Heart right ventricle (tissue), 16 donors: ENCODE measurements at places on chromosomes 1 and 21. TPM values are rescaled to one million over a fixed set of nuclear protein-coding genes. Genes with fewer than 3 reads are reported as not detected.

Gene FAM151A
- 0.69 TPM for total RNA-seq

DNA sequence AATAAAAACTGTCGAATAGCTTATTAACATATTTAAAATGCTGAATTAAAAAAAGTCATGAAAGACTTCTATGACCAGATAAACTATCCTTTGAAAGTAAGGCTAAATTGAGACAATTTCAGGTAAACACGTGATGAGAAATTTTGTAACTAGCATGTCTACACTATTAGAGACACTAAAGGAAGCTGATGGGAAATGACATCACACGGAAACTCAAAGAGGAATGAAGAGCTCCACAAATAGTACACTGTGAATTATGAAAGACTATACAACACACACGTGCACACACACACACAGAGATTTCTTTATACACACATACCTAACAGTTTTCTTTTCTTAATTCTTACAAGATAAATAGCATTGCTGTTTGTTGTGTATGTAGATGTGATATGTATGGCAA is 70.9 kb upstream of the PLA2G4A start:
- no peak for DNase-seq

Gene KAZN
- 1.5 TPM for total RNA-seq

- no peak for DNase-seq
These were observed 69.8 kb downstream of the HFM1 start for GRCh38 chr1:91334856-91335255.

GRCh38 chr1:186295980-186296379 is 79.1 kb downstream of the TPR start:
- DNase-seq = no peak

DNA sequence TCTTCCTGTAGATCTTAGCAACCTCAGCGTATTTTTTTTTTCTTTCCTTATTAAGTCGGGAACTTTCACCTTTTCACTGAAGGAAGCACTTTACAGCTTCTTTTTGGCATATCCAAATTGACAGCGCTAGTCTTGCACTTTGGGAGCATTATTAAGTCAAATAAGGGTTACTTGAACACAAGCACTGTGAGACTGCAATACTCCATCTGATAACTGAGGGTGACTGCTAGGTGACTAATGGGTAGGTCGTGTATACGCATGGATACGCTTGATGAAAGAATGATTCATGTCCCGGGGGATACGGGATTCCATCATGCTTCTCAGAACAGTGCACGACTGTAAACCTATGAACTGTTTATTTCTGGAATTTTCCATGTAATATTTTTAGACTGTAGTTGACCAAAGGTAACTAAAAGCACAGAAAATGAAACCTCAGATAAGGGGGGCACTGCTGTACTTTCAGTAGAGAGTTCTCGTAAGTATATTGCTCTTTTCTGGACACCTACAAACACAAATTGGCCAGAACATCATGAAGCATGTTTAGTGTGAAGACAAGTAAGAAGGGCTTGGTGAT is 364.7 kb downstream of the SMYD3 start:
- no peak for DNase-seq

DNA sequence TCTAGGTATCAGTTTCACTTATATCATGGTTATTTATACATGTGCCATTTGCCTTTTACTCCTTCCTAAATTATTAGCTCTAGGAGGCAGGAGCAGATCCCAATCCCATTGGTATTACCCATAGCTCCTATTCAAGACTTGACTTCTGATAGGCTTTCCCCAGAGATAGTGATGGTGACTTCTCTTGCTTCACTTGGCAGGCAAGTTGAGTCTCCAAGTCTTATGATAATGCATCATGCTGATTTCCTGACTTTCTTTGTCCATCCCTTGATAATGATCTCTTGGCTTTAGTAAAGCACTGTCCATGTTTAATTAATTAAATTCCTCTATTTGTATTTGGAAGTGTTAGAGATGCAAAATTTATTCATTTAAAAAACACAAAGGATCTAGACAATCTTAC is 253.5 kb upstream of the ADAMTS5 start:
- DNase-seq = no peak

- no peak for DNase-seq
These were observed 188.6 kb downstream of the FCRL5 start for GRCh38 chr1:157363660-157364140.

Gene NME7
- 10.8 TPM for total RNA-seq

DNA sequence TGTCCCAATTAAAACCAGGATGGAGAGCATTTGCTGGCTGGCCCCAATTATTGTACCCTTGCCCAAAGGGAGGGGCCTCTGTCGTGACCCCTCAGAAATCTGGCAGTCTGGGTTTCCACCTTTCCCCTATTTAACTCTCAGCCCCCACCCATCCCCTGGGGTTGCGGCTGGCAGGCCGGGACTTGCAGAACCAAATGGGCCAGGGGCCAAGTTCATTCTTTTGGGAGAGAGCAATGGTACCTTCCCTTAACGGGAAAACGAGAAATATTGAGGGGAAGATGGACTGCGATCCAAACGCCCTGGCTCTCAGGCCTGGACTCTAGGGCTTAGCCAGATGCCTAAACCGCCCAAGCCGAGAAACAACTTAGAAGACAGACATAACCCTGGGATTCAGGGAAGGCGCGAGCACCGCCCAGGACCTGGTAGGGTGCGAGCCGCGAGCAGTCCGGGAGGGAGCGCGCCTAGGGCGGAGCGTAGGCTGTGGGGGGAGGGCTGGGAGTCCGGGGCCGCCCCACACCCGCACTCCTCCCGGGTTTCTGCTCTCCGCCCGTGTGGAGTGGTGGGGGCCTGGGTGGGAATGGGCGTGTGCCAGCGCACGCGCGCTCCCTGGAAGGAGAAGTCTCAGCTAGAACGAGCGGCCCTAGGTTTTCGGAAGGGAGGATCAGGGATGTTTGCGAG is at the start of gene SLC27A3:
Gene SLC27A3, plus strand, starts transcription at position 628 of the 678 bp plus-strand sequence. CDS start 91 bp downstream, outside the sequence.
- peak; percentile 83 for DNase-seq

- no peak for DNase-seq
These were observed 19.2 kb downstream of the SLC19A2 start for GRCh38 chr1:169466259-169467230.

DNA sequence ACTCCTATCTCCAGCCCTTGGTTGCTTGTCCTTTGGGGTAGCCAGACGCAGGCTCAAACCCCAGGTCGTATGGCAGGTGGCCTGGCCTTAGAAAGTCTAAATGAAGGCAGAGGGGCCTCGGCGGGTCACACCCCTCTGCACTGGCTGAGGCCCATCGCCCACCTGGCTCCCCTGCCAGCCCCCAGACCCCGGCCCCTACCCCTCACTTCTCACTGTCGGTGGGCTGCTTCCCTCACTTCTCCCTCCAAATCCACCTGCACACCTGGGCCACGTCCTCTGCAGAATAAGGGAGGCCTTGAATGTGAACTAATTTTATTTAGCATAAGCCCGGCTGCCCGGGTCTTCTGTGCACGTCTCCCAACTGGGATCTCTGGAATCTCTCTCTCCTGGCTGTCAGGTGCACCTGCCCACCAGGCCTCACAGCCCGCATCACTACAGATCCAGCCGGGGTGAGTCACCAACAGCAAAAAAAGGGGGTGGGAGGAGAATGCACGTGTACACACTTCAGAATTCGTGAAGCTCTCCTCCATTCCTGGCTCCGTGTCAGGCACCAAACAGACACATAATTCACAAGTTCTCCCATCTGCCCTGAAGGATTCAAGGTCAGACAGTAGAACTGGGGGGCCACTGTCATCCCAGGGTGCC is 107.5 kb upstream of the SIM2 start:
- no peak for DNase-seq

Gene SPRR1A
- total RNA-seq = not detected

Gene ELAVL4
- not detected for total RNA-seq

- DNase-seq = no peak
These were observed 73.3 kb downstream of the ADARB1 start for GRCh38 chr21:45147473-45148315.

Gene RNU1-3
- 1,075 TPM for total RNA-seq
